Neural progenitor cell (in vitro differentiated cells): ENCODE measurements at places on chromosomes 4 and X.

GRCh38 chr4:118086344-118086743, 52.1 kb downstream of the NDST3 start:
- DNase-seq = no peak

GRCh38 chr4:70402762-70403161, 5.0 kb downstream of the OPRPN start:
- no peak for DNase-seq

DNA sequence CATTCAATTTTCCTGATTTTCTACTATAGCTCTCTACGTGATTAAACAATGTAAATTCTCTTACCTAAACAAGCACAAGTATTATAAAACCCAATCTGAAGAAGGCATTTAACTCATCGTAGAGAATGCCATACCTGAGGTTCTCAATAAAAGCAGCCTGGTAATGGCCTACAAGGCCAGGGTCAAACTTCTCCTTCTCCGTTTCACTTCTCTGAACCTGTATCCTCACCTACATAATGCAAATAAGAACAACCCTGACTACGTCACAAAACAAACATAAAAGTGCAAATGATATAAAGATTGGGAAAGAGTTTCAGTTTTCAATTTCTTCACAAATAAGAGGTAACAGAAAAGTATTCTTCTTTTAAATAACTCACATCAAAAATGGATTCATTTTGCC, 55.6 kb upstream of the STS start:
- DNase-seq = no peak

GRCh38 chrX:154372612-154373022, 1.8 kb downstream of the FLNA start:
- no peak for DNase-seq

GRCh38 chrX:74467656-74468055, 46.4 kb downstream of the SLC16A2 start:
- no peak for DNase-seq

DNA sequence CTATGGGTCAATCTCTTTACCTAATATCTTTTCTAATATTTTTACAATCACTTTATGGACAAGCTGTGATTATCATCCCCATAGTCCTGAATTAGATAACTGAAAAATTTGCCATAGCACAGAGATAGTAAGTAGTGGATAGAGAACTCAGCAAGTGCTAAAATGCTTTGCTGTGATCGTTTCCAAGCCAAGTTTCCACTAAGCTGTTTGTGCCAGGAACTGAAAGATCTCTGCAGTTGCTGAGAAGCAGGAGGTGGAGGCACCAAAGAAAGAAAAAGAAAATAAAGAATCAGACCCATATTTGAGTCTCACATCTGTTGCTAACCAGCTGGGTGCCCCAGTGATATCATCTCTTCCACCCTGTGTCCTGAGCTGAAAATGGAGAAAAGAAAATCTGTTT, 605.6 kb upstream of the BOD1L1 start:
- no peak for DNase-seq

DNA sequence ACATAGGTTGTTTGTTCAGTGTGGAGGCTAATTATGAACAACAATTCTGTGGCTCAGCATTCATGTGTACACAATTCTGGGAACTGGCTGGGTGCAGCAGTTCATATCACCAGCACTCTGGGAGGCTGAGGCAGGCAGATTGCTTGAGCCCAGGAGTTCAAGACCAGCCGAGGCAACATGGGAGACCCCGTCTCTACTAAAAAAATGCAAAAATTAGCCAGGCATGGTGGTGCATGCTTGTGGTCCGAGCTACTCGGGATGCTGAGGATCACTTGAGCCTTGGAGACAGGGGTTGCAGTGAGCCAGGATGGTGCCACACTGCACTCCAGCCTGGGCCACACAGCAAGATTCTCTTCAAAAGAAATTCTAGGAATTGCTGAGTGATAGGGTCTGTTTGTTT, 4.5 kb upstream of the PPP2R2C start:
- no peak for DNase-seq

- no peak for DNase-seq
Measured at GRCh38 chrX:72466493-72466892, 106.2 kb downstream of the HDAC8 start.

GRCh38 chr4:16772366-16772850, 126.0 kb downstream of the LDB2 start:
- DNase-seq = no peak

GRCh38 chr4:168257768-168258167, 60.8 kb downstream of the DDX60 start:
- DNase-seq = no peak

GRCh38 chr4:170652571-170652970, 562.8 kb upstream of the AADAT start:
- no peak for DNase-seq

DNA sequence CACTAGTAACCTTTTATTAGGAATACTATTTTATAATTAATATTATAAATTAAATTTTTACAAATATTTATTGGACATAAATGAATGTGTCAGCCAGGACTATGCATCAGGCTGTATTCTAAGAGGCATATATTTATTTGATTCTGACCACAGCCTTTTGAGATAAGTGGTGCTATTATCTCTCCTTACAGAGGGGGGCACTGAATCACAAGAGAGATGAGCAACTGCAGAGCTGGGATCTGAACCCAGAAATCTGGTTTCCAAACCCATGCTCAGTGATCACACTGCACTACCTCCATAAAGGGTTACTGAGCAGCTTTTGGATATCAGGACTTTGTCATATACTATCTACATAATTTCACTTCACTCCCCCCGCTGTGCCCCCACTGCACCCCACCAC, 322.0 kb downstream of the TMA16 start:
- DNase-seq = peak; percentile 14

- DNase-seq = no peak
Measured at GRCh38 chr4:6200922-6201362, 593 bp upstream of the JAKMIP1 start.

- peak; percentile 41 for DNase-seq
Measured at GRCh38 chr4:8303485-8304281, 34.1 kb downstream of the HTRA3 start.

DNA sequence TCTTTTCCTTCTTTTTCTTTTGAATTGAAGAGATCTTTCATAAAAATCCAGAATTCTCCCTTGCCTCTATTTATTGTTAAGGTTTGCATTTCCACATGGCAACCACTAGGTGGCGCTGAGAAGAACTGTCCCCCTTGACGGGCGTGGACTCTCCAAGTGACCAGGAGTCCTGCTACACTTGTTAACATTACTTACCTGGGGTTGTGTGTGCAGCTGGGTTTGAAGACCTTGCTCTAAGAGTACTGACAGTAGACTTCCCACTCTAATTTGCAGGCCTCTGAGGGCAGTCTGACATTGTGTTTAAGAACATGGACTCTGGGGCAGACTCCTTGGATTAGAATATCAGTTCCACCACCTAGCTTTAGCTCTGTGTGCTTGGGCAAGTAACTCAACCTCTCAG, 52.8 kb downstream of the GPRIN3 start:
- peak; percentile 47 for DNase-seq

- no peak for DNase-seq
Measured at GRCh38 chr4:22029803-22030202, 81.2 kb upstream of the KCNIP4 start.

DNA sequence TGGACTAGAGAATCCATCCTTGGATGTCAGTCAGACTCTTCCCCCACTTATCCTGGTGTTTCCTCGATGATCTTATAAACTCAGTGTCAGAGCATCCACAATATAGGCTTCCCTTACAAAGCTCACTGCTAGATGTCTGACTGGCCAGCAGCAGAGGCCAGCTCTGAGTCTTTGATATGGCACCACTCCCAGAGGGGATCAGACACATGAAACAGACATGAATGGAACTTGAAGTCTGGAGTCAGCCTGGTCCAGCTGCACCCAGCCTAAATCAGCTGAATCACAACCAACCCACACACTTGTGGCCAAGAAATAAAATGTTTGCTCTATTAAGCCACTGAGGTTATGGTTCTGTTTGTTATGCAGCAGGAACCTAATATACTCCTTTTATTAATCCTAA, 129.6 kb upstream of the MED14 start:
- DNase-seq = no peak

DNA sequence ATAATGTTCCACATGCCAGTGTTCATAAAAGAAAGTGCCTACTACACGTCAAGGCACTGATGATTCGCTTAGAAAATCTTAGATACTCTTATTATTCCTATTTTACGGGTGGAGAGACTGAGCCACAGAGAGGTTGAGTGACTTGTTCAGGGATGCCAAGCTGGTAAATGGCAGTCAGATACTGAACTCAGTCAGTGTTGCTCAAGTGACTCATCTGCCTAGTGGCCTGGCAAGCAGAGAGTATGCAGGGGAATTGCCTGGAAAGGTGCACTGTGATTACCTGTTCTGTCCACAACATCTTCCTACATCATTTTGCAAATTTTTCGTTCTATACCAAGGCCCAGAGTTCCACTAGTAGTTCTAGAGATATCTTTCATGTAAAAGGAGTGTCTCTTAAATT, 68.4 kb downstream of the RAPGEF2 start:
- no peak for DNase-seq

DNA sequence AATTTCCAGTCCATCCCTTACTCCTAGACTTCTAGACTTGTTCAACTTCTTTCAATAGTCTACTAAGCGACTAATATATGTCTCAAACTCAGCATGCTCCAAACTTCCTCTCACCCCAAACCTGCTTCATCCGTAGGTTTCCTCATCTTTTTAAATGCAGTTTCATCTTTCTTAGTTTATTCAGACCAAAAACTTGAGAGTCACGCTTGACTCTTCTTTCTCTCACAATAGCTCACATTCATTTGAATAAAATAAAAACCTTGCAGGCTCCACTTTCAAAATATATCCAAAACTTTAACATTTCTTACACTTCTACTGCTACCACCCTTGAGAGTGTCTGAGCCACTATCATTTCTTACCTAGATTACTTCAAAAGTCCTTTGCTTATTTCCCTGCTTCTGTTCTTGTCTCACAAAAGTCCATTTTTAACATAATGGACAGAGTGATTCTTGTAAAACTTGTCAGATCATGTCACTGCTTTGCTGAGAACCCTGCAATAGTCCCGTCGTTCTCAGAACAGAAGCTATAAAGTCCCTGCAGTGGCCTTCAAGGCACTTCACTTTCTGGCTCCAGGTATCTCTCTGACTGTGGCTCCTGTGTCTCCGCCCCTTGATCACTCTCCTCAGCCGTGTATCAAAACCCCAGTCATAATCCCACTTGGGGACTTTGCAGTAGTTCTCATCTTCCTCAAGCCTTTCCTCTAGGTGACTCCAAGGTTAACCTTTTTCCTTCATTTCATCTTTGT, 167.6 kb downstream of the ARHGAP24 start:
- no peak for DNase-seq

GRCh38 chr4:98568941-98569663, 89.3 kb downstream of the TSPAN5 start:
- DNase-seq = no peak

GRCh38 chr4:67320645-67321044, 224.7 kb downstream of the CENPC start:
- no peak for DNase-seq

- no peak for DNase-seq
Measured at GRCh38 chrX:71432733-71433132, 66.6 kb downstream of the TAF1 start.

DNA sequence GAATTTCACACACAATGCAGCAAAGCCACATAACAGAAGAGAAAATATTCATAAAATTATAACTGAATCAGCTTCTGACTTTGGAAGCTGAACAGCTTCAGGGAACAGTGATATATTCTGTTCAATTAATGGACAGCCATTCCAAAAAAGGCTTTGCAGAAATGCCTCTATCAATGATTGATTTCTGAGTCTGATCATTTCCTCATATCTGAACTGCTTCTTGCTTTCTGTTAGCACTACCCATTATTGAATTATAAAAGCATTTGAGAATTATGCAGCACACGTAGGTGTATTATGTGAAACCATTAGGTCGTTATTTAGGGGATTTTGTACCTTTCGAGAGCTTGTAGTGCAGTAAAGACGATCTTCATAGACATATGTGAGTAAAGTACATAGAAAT, 159.6 kb downstream of the STIM2 start:
- no peak for DNase-seq

GRCh38 chr4:103867311-103867710, 147.5 kb upstream of the TACR3 start:
- DNase-seq = no peak

- DNase-seq = no peak
Measured at GRCh38 chr4:10347815-10348214, 109.4 kb downstream of the ZNF518B start.

- DNase-seq = peak; percentile 90
Measured at GRCh38 chr4:150078041-150078578, at the start of gene DCLK2. Gene DCLK2 (plus strand): TSS chr4:150078445. CDS start chr4:150079028, 583 bp downstream.

- DNase-seq = no peak
Measured at GRCh38 chr4:1192091-1192492, 19.7 kb upstream of the SPON2 start.

- peak; percentile 23 for DNase-seq
Measured at GRCh38 chr4:24856586-24856985, 56.3 kb downstream of the CCDC149 start.
